ENCODE measurements at places on chromosomes 16 and 17.

- DNase-seq, result no peak
These were observed 148.0 kb downstream of the KCNJ12 start for GRCh38 chr17:21524211-21524591.

DNA sequence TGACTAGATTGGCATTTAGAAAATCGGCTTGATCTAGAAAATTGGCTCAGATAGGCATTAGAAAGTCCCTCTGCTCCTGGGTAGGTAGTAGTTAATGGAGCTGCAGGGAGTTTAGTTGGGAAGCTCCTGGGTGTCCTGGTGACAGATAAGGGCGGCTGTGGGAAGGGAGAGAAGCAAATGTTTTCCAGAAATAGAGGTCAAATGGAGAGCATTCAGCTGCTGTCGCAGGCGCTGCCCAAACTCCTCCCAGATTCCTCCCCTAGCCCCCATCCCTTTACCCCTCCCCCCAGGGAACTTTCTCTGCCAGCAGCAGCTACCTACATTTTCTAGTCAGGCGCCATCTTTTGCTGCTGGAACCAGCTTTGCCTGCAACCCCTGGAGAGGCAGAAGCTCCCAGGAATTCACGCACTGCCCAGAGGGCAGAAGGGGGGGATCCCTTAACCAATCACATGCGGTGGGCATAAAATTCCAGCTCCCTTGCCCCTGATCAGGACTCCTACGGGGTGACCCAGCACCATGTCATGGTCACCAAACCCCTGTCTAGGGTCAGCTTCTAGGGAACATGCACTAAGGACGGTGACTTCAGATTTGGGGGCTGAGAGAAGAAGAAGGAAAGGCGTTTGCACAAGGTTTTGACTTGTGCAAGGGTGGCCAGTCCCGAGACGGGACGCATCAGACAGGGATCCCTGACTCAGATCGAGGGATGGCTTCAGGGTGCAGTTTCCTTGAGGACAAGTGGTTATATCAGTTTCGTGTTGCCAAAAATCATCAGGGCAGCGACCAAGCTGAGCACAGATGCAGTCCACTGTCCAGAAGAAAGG is 43.8 kb downstream of the SOCS1 start:
- DNase-seq, result no peak

DNA sequence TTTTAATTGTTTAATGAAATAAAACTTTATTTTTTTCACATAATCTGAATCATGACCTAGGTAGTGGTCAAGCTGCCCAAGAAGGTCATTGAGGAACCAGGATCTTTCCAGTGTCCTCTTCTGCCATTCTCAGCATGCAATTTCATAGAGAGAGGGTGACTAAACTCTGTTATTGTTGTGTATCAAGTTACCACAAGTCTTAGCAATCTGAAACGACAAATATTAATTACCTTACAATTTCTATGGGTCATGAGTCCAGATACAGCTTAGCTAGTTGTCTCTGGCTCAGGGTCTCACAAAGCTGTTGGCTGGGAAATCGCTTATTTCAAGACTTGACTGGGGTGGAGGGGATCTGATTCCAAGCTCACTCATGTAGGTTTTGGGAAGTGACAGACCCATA is 37.6 kb downstream of the FTO start:
- no peak for DNase-seq

- no peak for DNase-seq
These were observed 3.9 kb upstream of the HOXB5 start for GRCh38 chr17:48597528-48597777.

DNA sequence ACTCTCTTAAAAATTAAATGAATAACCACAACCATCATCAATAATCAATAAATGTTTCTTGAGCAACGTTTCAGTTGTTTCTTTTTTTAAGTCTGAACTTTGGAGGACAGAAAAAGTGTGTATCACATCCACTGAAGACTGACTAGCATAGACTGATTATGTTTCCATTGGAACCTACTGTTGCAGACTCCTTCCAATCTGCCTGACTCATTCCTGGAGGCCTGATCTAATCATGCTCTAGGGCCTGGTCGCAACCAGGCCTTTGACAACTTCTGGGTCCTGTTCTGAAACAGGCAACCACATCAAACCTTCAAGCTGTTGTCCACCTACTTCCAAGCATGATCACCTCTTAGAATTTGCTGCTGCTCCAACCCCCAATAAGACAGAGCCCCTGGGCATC is 109.2 kb upstream of the NUDT7 start:
- no peak for DNase-seq

- DNase-seq, result no peak
These were observed 43.4 kb upstream of the IRX6 start for GRCh38 chr16:55280587-55280986.

GRCh38 chr17:77466596-77467223 is 325.9 kb downstream of the SEC14L1 start:
- no peak for DNase-seq

DNA sequence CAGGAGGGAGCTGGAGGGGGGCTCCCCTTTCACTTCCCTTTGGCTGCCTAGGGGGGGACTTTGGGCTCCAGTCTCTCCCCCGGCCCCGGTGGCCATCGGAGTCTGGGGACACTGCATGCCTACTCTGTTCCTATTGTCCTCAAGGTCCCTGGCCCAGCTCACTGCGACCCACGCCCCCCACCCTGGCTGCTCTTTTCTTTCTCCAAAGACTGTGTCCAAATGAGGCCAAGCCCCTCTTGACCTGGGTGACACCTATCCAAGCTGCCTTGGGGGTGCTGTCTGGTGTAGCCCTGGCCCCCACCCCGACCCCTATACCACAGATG is 12.9 kb downstream of the UBALD1 start:
- DNase-seq, result no peak

- no peak for DNase-seq
These were observed 637 bp downstream of the PLCG2 start for GRCh38 chr16:81779536-81780320.

GRCh38 chr16:88747588-88748301 is 37.3 kb downstream of the PIEZO1 start:
- peak; percentile 30 for DNase-seq

DNA sequence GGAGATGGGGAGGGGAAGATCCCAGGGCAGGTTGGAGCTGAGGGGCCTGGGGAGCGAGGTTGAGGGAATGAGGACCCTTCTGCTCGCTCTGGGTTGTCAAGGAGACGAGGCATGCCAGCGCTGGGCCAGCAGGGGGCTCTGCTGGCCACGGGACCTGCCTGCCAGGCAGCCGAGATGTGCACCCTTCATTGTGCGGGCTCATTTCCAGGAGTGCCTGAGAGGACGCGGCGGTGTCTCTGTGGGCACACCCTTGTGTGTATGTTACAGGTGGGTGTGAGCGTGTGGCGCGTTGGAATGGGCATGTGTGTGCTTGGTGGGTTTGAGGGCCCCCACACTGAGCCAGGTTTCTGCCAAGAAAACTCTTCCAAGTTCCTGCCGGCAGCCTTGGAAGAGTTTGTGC is 15.9 kb downstream of the ARHGAP23 start:
- peak; percentile 73 for DNase-seq

- no peak for DNase-seq
These were observed 674 bp downstream of the C17orf75 start for GRCh38 chr17:32341141-32341856.

- DNase-seq, result no peak
These were observed 560.3 kb upstream of the CDH8 start for GRCh38 chr16:62596584-62596983.

DNA sequence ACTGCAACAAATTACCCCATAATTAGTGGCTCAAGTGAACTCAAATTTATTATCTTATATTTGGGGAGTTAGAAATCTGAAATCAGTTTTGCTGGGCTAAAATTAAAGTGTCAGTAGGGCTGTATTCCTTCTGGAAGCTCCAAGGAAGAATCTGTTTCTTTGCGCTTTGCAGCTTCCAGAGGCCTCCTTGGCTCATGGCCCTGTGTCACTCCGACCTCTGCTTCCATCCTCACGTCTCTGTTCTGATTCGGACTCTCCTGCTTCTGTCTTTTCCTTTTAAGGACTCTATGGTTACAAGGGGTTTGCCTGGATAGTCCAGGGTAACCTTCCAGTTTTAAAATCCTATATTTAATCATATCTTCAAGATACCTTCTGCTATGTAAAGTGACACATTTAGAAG is 232.1 kb downstream of the CA10 start:
- no peak for DNase-seq

DNA sequence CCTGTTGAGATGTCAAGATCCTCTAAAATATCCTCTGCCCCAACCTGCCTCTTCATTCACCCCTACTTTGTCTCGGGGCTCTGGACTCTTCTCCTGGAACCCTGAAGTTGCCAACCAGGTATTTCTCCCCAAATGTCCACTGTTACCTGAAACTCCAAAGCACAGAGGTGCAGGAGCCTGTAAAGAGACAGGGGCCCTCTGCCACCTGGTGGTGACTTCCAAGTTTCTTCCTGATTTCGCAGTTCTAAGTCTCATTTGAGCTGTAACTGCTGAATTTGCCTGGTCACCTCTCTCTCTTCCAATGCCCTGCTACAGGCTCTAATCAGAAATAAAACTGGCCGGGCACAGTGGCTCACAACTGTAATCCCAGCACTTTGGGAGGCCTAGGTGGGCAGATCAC is 77.1 kb upstream of the RCVRN start:
- no peak for DNase-seq

- no peak for DNase-seq
These were observed 1.2 kb downstream of the NEUROD2 start for GRCh38 chr17:39606434-39607056.

- DNase-seq, result no peak
These were observed 22.3 kb downstream of the SAP30BP start for GRCh38 chr17:75689441-75689873.

- no peak for DNase-seq
These were observed 18.2 kb downstream of the IL34 start for GRCh38 chr16:70664325-70665112.

DNA sequence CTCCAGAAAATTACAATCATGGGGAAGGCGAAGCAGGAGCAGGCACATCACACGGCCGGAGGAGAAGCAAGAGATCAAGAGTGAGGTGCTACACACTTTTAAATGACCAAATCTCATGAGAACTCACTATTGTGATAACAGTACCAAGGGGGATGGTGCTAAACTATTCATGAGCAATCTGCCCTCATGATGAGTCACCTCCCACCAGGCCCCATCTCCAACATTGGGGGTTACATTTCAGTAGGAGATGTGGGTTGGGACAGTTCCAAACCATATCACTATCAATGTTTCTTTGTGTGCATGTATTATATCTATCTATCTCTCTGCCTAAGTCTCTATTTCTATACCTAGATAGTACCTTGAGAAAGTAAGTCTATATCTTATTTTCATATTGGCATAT is 724.8 kb downstream of the CDH11 start:
- no peak for DNase-seq

- no peak for DNase-seq
These were observed 93.6 kb downstream of the USP22 start for GRCh38 chr17:20948984-20949777.

DNA sequence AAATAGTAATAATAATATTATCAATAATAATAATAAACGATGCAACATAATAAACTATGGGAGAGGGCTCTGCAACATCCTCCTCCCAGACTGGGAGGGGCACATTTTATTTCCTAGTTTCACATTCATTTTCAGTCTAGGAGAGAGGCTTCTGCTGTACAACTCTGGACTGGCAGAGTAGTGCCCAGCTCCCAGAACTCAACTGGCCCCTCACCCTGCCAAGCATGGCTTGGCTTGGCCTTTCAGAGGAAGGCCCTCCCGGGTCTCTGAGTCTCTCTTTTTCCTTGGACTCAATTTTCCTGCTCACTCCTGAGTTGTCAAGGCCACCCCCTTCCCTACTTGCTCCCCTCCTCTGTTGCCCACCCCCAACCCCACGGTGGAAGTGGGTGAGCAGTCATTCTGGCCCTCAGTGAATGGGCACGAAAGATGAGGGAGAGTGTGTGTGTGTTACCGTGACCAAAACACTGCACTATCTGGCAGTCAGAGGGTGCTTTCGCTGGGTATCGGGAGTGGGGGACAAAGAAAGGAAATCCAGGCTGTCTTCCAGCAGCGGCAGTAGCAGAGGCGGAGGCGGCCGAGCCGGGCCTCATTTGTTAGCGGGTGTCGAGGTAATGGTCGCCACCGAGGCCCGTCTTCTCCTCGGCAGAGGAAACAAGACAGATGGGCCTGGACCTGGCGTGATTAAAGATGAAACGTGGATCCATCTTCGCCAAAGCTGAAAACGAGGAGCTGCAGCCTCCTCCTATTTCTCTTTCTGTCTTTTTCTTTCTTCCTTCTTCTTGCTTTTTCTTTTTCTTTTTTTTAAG is 2.3 kb downstream of the HOXB4 start:
- DNase-seq, result no peak

GRCh38 chr16:12110361-12111107 is 134.0 kb downstream of the SNX29 start:
- DNase-seq, result no peak

GRCh38 chr17:5592382-5592781 is 8.1 kb upstream of the NLRP1 start:
- DNase-seq, result no peak

- DNase-seq, result no peak
These were observed 79.6 kb downstream of the BRIP1 start for GRCh38 chr17:61783556-61784304.

DNA sequence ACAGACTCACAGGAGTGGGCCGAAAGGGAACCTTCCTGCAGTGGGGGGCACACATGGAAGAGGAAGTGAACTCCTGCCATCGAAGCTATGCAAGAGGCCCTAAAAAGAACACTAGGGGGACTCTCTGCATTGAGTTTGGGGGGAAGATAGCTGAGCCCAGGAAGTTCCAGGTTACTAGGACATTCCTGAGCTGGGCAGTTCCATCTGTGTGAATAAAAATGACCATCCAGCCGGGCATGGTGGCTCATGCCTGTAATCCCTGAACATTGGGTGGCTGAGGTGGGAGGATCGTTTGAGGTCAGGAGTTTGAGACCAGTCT is 211.8 kb downstream of the ZNF423 start:
- DNase-seq, result no peak

- no peak for DNase-seq
These were observed 5.8 kb downstream of the PDK2 start for GRCh38 chr17:50100921-50101345.

DNA sequence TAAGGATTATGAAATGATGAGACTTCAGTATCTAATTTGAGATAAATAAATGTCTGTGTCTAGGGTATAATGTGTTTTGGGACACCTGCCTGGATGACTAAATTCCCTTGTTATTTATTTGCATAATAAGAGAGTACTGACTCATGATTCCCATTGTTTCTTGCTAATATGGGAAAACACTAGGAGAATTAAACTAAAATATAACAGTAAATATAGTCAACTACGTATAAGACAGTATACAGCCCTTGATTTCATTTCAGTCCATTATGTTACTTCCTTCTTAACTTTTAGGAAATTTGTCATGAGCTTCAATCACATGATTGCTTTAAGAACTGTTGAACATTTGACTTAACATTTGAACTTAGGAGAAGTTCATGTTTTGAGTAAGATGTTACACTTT is 62.4 kb downstream of the VMP1 start:
- no peak for DNase-seq

GRCh38 chr17:76261421-76262215 is 3.5 kb upstream of the UBALD2 start:
- peak; percentile 66 for DNase-seq

GRCh38 chr16:24272379-24272778 is 16.2 kb downstream of the CACNG3 start:
- no peak for DNase-seq
